ENCODE measurements at places on chromosomes 11 and 22. TPM values are rescaled to one million over a fixed set of nuclear protein-coding genes. Genes with fewer than 3 reads are reported as not detected.

Gene EXPH5
- 4.1 TPM for total RNA-seq

GRCh38 chr22:48242461-48242864 lies 1480.0 kb downstream of the TBC1D22A start:
- no peak for DNase-seq

- peak; percentile 31 for DNase-seq
Measured at GRCh38 chr22:42930810-42931420, 73.8 kb upstream of the ARFGAP3 start.

GRCh38 chr11:13090228-13090708 lies 81.2 kb downstream of the RASSF10 start:
- no peak for DNase-seq

DNA sequence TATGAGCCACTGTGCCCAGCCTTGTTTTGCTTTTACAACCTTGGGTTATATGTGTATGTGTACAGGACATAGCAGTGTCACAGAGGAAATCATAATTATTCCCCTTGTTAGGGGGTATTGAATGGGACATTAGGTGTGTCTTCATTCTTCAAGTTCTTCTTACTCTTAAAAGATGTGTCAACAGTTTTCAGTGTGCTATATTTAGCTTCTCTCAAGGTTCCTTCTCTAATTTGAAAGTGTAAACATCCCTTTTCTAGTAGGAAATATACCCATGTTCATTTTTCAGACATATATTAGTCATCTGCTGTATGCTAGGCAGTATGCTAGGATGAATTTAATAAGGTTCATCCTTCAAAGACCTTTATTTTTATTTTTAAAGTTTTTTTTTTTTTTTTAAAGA lies 17.1 kb downstream of the PCF11 start:
- DNase-seq: no peak

- no peak for DNase-seq
Measured at GRCh38 chr11:74460481-74461154, 6.7 kb downstream of the KCNE3 start.

- DNase-seq: no peak
Measured at GRCh38 chr11:66006891-66007176, 4.5 kb downstream of the BANF1 start.

DNA sequence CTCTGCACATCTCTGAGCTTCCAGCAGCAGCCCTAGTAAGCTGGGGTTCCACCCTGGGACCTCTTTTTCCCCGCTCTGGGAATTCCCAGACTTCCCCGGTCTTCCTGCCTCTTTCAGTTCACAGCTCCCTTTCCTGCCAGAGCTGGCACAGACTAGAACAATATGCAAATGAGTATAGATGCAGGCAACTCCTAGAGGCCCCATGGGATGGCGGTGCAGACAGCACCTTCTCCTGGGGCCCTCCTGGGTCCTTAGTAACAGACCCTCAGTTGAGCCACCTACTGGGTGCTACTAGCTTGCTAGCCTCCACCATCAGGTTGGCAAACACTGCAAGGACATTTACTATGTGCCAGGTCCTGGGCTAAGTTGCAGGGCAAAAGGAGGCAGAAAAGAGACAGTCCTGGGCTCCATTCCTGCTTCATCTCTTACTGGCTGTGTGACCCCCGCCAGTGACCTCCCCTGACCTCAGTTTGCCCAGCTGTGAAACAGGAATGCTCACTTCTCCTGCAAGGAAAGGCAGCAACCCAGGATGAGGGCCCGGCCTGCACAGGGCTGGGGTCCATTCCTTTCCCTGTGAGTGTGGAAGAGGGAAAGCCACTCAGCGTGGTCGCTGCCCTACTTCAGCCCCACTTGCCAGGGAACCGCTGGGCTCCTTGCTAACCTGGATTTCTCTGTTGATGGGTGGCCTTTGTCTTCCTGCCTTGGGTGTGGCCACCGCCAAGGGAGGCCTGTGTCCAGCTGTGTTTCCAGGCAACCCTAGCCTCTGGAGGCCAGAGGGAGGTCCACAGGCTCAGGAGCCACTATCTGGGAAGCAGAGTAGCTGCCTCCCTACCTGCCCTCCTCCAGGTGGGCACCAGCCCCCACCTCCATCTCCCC lies 7.3 kb downstream of the RELT start:
- DNase-seq: no peak
